Stimulated activated CD4-positive, alpha-beta T cell treated with anti-CD3 and anti-CD28 coated beads, Interleukin-1b, Interleukin-23, amount 100 ng/mL, for 4 hours (primary cell): ENCODE measurements at places on chromosomes 7 and 10.

- no peak for DNase-seq
These were observed 28.1 kb downstream of the INSYN2A start for GRCh38 chr10:127168261-127168660.

DNA sequence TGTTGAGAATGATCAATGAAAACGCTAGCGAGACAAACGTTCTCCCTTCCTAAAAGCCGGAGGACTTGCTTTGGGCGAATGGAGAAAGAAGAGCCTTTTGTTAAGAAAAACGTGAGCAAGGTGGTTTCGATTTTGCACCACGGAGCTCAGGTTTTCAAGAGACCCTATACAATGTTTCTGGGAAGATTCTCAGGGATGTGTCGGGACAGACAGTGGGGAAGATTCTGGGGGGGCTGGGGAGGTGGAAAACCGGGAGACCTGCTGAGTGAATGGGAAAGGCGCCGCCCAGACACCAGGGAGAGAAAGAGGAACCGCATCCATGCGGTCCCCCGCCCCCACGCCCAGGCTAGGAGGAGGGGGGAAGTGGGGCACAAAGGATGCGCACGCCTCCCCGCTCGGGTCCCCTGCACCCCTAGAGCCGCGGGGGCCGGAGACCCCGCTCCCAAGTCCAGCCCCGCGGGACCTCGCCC, 745 bp downstream of the YWHAG start:
- peak; percentile 56 for DNase-seq

DNA sequence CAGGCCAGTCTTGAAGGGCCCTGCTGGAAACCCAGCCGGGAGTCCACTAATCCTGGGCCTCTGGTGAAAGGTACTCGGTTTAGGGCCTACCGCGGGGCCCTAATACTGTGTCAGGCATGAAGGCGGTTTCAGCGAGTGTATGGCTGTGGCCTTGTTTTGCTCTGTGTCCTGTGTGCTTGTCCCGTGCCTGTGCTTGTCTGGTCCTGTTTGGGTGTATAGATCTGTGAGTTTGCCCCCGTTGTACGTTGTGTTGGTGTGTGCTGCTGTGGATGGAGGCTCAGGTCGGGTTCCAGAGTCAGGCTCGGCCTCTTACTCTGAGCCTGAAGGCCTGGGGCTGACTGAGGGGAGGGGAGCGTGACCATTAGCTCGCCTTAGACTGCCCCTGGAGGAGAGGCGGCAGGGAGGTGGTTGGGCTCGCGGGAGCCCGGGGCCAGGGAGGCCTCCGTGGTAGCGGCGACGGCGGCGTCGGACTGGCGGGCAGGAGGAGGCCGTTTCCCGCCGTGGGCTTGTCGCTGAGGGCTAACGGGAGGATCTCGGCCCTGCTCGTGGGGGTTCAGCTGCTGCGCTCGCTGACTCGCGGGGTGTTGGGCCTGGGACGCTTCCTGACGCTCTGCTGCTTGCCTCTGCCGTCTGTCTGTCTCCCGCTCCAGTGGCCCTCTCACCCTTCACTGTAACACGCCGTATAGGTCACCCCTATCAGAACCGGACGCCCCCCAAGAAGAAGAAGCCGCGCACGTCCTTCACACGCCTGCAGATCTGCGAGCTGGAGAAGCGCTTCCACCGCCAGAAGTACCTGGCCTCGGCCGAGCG, 2.6 kb downstream of the TLX1 start:
- no peak for DNase-seq

DNA sequence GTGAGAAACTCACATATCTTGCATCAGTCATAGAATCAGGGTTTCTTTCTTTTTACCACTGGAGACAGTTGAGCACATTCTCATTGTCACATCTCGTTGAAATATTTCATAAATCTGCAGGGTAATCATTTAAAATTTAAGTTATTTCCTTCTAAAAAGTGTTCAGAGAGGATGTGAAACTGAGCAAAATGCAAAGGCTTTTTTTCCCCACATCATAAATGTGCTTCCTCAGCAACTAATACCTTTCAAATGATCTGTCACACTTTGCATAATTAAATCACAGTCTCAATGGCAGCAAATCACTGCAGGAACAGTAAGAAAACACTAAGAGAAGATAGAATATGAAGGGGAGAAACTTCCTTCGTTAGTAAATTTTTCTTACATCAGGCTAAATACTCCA, 187.5 kb downstream of the EVX1 start:
- no peak for DNase-seq

DNA sequence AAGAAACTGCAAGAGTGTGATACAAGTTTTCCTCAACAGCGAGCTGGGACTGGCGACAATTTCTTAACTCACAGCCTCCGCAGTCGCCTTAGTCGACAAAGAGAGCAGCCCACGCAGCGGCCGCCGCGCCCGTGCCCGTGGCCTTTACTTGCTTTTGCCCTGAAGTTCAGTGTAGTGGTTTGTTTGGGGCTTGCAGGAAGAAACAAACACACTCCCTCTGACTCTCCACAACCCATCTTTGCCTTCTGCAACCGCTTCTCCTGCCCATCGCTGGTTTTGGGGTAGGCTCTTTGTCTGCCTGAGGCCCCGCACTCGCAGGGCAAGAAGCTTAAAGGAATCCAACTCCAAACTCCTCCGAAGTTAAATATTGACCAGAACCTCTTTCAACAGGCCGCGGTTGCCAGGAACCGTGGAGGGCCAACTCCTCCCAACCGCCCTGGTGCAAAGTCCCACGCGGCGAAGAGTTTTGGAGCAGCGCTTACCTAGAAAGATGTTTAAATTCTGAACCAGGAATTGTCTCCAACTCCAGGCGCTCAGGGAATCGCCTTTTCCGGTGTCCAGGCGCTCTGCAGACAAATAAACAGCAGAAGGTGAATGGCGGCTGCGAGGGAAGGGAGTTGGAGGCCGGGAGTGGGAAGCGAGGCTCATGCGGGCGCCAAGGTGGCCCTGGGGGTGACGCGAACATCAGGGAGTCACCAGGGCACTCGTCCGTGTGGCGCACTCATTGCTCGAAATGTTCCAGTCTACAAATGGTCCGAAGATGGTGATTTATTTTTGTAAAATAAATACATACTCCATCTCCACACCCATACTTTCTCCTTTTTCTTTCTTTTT, 8.3 kb downstream of the HOXA4 start:
- no peak for DNase-seq

DNA sequence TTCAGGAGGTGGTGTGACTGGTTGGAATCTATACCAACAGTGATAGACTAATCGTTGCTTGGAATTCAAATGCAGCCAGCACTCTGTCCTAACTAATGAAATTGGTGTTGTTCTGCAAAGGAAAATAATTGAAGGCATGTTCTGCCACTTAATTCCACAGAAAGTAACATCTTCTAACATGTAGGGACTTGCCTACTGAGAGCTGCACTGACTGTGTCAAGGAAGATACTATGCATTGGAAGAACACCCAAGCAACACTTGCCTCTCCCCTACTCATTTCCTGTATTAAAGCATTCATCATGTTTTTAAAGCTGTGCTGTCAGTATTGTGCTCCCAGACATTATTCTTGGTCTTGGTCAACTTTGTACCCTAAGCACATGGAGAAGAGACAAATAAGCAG, 2.7 kb upstream of the CYP3A7 start:
- DNase-seq, result no peak

- no peak for DNase-seq
These were observed 81.4 kb downstream of the WDR37 start for GRCh38 chr10:1137499-1138163.

GRCh38 chr7:6266699-6267098, 5.7 kb downstream of the CYTH3 start:
- DNase-seq, result no peak

- no peak for DNase-seq
These were observed 27.2 kb upstream of the PFKFB3 start for GRCh38 chr10:6175329-6176055.

- DNase-seq, result no peak
These were observed 11.2 kb downstream of the C10orf120 start for GRCh38 chr10:122688293-122688989.

DNA sequence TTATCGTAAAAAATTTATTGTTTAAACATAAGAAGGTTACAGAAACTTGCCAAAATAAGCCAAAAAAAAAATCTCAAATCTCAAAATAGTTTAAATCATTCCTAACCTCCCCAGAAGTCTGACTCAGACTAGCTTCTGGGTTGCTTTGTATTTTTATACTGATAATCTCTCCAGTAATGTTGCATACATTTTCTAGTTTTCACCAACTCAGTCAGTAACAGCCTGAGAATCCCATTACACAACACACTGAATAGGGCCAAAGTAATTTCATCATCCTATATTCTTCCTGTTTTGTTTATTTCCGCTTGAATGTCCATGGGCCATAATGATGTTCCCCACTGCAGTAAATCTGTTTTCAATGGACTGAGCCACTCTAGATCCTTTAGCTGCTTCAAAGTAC, 478.5 kb downstream of the GPAM start:
- no peak for DNase-seq

DNA sequence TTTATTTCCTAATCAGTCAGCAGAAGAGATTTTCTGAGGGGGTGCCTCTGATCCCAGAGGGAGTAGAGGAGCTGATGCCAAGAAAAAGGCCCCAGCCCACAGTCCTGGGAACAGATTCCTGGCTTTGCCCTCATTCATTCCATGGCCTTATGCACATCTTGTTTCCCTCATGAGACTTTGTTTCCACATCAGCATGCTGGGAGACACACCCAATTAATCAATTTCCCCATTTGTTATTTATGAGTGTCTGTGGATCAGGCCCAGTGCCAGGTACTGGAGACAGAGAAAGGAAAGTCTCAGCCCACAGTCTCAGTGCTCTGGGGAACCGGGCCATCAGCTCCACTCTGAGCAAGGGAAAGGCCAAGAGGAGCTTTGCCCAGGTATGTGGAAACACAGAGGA, 496.2 kb upstream of the ZMIZ1 start:
- DNase-seq, result no peak

DNA sequence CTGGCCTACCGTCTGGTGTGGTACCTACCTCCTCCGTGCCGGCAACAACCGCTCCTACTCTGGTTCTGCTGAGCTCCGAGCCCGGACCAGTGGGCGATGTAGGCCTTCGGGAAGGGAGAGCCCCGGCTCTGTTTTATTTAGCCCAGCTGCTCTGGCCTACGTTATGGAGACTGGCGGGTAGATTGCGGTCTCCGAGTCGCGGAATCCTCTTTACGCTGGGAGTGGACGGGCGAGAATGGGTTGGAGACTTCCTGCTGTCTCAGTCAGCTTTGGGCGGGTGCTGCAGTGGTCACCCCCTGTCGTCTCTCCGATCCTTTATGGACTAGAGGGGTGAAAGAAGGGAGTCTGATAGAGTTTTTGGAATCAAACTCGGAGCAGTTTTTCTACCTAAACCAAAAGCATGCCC, 406 bp downstream of the CBLL1 start:
- no peak for DNase-seq

GRCh38 chr7:92767437-92767836, 68.9 kb downstream of the CDK6 start:
- DNase-seq, result no peak

DNA sequence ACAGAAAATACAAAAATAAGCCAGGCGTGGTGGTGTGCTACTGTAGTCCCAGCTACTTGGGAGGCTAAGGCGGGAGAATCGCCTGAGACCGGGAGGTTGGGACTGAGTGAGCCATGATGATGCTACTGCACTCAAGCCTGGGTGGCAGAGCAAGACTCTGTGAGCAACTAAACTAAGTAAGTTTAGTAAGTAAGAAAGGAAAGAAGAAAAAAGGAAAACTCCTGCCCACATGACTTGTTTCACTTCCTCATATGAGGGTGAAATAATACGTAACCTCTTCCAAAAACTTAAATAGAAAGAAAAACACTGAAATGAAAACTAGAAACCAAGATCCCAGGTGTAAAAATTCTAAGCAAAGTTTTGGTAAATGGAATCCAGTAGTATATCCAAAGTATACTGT, 79.6 kb downstream of the LARP4B start:
- no peak for DNase-seq

DNA sequence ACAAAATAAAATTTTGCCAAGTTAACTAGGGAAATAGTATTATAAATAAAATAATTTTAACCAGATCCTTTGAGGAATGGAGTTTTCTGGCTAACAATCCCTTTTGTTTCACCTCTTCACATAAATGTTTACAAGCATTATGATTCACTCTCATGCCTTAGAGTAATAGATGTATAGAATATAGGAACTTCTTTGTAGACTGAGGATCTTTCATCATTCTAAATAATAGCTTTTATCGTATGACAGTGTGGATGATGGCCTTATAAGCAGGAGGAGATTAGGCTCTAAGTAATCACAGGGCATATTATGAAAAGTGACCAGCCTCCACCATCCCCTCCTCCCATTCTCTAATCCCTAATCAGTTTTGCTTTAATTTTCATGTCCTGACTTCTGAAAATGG, 13.5 kb downstream of the ING3 start:
- no peak for DNase-seq

GRCh38 chr10:7529638-7530037, 118.8 kb upstream of the SFMBT2 start:
- no peak for DNase-seq

- DNase-seq, result no peak
These were observed 867.1 kb upstream of the PHF14 start for GRCh38 chr7:10106609-10107008.

DNA sequence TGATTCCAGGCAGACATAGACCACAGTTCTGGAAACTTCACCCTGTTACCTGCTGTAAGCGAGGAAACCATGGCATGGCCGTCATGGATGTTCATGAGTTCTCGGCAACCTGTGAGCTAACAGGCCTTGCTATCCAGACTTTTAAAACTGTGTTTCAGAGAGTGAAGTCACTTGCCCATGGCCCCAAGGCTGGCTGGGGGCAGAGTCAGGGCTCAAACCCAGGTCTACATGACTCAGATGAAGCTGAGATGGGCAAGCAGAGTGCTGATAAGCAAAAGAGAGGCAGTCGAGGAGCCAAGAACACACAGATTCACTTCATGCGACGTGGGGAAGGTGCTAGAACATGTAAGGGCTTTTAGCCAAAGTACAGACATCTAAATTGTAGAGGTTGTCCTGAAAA, 31.5 kb downstream of the C10orf53 start:
- DNase-seq, result no peak
